ENCODE measurements at places on chromosomes 12 and 14.

- no peak for DNase-seq
Observed at GRCh38 chr14:103393070-103393469, 7.9 kb downstream of the MARK3 start.

- DNase-seq, result no peak
Observed at GRCh38 chr12:16506394-16506793, 99.6 kb downstream of the LMO3 start.

DNA sequence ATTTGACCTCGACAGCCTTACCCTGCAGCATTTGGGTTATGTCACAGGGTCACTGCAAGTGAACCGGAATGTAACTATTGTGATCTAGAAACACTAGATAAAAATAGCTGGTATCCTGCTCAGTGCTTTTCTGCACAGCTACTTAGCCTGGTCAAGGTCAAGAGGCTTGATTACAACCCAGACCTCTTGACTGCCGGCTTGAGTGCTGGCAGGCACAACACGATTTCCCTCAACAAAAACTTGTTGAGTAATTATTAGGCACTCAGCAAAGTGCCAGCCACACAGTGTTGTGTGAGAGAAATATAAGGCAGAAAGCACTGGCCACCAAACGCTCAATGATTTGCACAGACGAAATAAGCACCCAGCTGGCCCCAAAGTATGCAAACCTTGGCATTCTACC, 156.7 kb downstream of the NUAK1 start:
- no peak for DNase-seq

GRCh38 chr12:58988643-58989344, 68.5 kb upstream of the LRIG3 start:
- DNase-seq, result no peak

- no peak for DNase-seq
Observed at GRCh38 chr14:52850451-52850909, 59.1 kb upstream of the GNPNAT1 start.

DNA sequence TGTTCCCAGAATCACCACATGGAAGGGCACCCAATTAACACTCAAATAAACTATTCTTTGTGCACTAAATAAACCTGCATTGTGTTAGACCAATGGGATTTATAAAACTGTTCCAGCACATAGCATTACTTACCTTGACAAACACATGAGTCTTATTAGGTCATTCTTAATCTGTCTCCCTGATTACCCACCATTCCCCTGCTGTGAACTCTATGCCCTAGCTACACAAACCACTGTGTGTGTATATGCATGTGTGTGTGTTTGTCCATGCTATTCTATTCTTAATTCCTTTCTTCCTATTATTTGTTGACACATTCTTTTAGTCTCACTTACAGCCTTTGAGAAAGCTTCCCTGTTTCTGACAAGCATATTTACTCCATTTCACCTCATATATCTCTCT, 303.6 kb upstream of the GARIN6 start:
- DNase-seq, result no peak

GRCh38 chr12:59240048-59240447, 319.7 kb upstream of the LRIG3 start:
- no peak for DNase-seq

DNA sequence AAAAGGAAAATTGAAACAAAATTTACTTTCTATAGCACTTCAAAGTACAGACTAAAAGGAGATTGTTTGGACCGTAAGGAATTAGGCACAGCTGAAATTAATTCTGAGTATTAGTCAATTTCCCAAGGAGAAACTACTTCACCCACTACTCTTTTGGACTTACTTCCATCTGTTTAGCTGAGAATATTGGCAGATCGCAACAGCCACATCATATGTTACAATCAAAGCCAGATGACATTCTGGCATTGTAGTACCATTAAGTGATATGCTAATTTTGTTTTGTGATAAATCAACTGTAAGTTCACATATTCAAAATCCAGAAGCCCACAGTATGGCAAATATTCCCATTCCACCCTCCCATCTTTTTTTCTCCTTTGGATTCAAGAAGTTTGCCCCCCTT, 47.1 kb upstream of the ANKS1B start:
- DNase-seq, result no peak

DNA sequence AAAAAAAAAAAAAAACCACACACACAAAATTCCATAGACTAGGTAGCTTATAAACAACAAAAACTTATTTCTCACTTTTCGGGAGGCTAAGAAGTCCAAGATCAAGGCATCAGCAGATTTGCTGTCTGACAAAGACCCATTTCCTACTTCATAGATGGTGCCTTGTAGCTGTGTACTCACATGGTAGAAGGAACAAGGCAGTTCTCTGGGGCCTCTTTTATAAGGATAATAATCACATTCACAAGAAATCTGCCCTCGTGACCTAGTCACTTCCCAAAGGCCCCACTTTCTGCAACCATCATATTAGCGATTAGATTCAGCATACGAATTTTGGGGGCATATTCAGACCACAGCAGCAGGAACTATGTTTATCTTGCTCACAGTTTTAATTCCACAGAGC, 54.9 kb downstream of the STXBP6 start:
- no peak for DNase-seq

GRCh38 chr12:91274916-91275315, 92.3 kb upstream of the DCN start:
- no peak for DNase-seq

DNA sequence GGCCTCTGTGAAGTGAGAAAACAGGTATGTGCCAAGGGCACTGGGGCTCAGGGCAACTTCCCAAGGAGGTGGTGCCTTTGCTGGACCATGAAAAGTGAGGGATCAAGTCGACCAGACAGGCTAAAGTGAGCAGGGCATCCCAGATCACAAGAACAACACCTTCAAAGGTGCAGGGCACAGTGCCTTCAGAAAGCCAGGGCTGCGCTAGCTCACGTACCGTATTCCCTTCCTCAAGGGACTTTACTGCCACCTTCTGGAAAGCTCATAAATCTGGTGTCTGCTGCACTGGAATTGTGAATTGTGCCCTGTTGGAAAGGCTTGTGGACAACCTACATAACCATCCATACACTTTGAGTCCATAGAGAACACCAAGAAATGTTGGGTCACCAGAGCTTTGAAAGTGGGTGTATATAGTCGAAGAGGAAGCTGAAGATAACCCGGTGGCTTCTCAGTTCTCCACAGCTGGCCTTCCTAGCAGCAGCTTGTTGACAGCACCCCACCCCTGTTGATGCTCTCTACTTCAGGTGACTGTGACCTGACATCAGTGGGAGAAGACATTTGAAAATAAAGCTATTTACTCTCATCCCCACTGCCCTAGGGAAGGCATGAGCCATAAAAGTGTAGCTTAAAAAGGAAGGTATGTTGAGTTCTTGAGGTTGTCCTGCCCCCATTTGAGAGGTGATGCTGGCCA, 24.5 kb downstream of the FIGNL2 start:
- DNase-seq, result no peak

GRCh38 chr12:13976028-13976584, 5.3 kb downstream of the GRIN2B start:
- DNase-seq, result no peak

DNA sequence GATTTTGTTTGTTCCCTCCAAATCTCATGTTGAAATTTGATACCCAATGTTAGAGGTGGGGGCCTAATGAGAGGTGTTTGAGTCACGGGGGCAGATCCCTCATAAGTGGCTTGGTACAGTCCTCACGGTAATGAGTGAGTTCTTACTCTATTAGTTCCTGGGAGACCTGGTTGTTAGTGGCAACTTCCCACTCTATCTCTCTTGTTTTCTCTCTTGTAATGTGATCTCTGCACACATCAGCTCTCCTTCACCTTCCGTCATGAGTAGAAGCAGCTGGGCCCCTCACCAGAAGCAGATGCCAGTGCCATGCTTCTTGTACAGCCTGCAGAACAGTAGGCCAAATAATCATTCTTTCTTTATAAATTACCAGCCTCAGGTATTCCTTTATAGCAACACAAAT, 29.6 kb upstream of the KCNK10 start:
- no peak for DNase-seq

Data from stimulated activated CD4-positive, alpha-beta T cell treated with anti-CD3 and anti-CD28 coated beads, Interleukin-1b, Interleukin-23, amount 100 ng/mL, for 24 hours (primary cell).